ENCODE measurements at places on chromosomes 16 and 17. TPM values are rescaled to one million over a fixed set of nuclear protein-coding genes. Genes with fewer than 3 reads are reported as not detected.

DNA sequence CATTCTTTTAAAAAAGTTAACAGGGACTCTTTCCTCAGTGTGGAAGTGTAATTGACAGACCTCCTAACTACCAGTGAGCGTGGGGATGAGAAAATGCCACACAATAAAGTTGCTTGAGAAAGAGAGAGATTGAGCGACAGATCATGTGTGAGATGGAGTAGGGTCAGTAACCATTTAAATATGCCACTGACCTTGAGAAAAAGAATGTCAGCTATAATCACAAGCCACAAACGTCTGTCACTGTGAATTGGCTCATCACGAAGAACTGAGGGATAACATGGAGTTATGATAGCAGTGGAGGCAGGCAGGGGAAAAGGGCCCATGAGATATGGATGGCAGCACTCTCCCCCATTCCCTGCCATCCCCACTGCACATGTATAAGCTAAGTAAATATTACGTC is 253.9 kb downstream of the SLC39A11 start:
- no peaks in the 10 kb centered on the region for H3K36me3 ChIP-seq
- no peak overlapping the region for H3K4me3 ChIP-seq
- no peaks in the 10 kb centered on the region for H3K27me3 ChIP-seq
- H3K4me1 ChIP-seq = no peaks in the 10 kb centered on the region
- no peak overlapping the region for H3K27ac ChIP-seq

DNA sequence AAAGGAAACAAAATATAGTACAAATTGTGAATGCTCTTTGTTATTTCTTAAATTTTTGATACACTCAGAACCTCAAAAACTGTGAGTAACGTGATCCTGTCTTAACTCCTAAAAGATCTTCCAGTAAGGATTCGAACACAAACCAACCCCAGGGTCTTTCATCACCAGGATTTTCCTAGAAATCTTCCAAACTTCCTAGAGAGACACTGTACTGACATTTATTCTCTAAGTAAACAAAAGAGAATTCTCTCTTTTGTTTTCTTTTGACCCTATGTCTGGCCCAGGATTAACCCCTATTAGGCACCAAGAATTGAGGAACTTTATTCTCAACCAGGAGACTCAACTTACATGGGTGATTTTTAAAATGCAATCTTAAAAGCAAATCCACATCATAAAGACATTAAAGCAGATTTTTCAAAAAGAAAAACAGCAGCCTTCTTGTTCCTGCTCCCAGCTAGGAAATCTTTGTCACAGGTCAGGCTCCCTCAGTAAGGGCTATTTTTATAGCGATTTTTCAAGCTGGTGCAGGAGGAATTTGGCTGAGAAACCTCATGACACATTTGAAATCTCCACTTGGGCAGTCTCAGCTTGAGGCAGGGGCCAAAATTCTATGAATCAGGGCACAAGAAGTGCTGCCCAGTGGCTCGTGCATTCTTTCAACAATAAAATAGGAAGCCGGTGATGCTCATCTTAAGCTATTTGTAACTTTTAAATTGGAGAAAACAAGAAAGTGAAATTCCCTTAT is 6.2 kb upstream of the SMG1 start:
- DNase-seq = no peak
- H3K27ac ChIP-seq = no peak overlapping the region
- H3K27me3 ChIP-seq = no peaks in the 10 kb centered on the region

DNA sequence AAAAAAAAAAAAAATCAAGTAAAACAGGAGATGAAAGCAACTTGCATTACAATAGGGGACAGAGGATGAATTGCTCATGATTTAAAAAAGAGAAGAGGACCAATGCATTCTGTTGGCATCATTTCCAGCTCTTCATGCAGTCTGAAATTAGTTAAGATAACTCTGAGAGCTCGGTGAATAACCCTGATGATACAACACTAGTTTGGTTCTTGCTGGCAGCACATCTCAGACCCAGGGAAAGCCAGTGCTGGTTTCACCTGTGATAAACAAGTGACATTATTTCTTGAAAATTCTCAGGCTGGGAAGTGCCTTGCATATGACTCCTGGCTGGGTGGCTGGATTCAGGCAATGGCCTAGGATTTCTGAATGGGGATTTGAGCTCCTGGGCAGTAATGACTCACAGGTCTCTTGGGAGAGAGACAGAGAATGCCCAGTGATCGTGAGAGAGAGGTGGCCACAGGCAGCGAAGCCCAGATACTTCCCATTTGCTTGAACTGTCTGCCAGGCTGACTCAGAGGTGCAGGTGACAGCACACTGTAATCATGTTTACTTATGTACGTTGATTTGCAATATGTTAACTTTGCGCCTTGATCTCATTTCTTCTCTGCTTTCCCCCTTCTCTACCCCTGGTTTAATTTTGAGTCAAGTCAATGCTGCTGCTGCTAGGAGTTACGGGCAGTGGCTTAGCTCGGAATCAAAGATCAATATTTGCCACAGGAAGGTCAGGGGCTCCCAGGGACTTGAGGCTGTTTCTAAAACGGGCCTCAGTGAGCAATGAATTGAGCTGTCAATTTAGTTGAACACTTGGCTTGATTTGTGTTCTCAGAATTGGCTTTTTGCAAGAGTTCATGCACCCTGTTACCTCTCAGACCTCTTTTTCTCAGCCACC is 27.1 kb downstream of the ARSG start:
- no peaks in the 10 kb centered on the region for H3K36me3 ChIP-seq
- H3K27me3 ChIP-seq = no peaks in the 10 kb centered on the region
- no peak overlapping the region for H3K4me3 ChIP-seq

GRCh38 chr16:50888486-50889261 is 146.8 kb downstream of the CYLD start:
- no peaks in the 10 kb centered on the region for H3K27me3 ChIP-seq
- DNase-seq = no peak
- H3K4me3 ChIP-seq = no peak overlapping the region
- H3K27ac ChIP-seq = no peak overlapping the region

The SLFN12 gene
- 7.4 TPM for total RNA-seq

The HAGHL gene
- 35.6 TPM for total RNA-seq

DNA sequence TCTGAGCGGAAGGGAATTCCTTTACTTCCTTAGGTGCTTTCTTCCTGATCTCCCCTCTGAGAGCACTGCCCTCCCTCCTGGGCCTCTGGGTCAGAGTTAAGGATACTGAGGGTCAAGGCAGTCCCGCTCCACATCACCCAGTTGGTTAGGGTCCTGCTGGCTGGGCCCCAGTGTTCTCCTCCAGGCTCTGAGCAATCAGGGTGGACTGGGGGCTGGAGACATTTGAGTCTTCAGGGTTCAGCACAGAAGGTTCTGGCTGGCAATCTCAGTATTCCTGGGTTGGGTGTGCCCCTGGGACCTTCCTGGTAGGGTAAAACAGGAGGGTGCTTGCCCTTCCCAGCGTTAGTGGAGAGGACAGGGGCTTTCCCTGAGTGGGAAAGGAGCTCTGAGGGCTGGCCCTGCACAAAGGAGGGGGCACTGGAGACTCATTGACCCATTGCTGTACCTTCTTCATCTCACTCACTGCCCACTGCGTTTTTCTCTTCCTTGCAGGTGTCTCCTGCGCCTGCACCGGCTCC is 448 bp downstream of the MT1M start:
- H3K4me1 ChIP-seq = peaks cover 26% of the 10 kb centered on the region
- no peak overlapping the region for H3K27ac ChIP-seq
- H3K4me3 ChIP-seq = no peak overlapping the region
- no peaks in the 10 kb centered on the region for H3K36me3 ChIP-seq

- no peaks in the 10 kb centered on the region for H3K4me1 ChIP-seq
- no peak overlapping the region for H3K4me3 ChIP-seq
- H3K27me3 ChIP-seq = no peaks in the 10 kb centered on the region
- H3K36me3 ChIP-seq = no peaks in the 10 kb centered on the region
Observed at GRCh38 chr17:53792997-53793396, 29.7 kb upstream of the KIF2B start.

DNA sequence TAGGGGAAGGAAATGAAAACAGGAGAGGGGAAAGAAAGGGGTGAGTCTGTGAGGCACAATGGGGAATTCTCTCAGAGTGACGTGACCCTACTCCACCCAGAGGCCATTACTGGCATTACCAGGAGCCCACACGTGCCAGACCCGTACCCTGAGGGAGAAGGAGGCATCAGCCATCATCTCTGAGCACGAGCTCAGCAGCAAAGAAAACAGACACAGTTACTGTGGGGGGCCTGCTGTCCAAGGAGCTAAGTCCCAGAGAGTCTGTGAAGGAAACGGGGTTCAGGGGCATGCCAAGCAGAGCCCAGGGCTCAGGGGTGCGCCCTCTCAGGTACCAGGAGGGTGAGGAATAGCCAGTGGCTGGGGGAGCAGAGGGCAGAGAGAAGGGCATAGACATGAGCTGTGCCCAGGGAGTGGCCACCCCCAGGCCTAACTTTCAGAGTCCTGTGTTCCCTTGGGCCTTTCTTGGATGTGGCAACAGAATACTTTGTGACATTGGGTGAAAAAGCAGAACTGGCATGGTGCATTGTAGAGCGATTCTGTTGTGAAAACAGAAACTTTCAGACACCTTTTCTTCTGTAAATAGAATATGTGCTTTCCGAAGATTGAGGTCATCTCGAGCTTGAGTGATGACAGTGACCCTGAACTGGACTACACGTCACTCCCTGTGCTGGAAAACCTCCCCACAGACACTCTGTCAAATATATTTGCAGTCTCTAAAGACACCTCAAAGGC is 11.3 kb downstream of the TAF1C start:
- no peaks in the 10 kb centered on the region for H3K36me3 ChIP-seq
- DNase-seq = no peak
- no peak overlapping the region for H3K4me3 ChIP-seq
- H3K4me1 ChIP-seq = no peaks in the 10 kb centered on the region

The RNF222 gene
- total RNA-seq = not detected

The TBC1D28 gene
- total RNA-seq = not detected

Measured in CD8-positive, alpha-beta memory T cell (primary cell).